Stimulated activated CD8-positive, alpha-beta memory T cell treated with anti-CD3 and anti-CD28 coated beads, Interleukin-2, amount 100 ng/mL, for 48 hours (primary cell): ENCODE measurements at places on chromosomes 13 and 19.

GRCh38 chr19:58325311-58326022, 1.3 kb upstream of the ZSCAN22 start:
- no peak for DNase-seq

- no peak for DNase-seq
Observed at GRCh38 chr19:55197528-55197927, 11.8 kb downstream of the PTPRH start.

- DNase-seq: no peak
Observed at GRCh38 chr19:20070691-20071090, 7.1 kb upstream of the ZNF90 start.

DNA sequence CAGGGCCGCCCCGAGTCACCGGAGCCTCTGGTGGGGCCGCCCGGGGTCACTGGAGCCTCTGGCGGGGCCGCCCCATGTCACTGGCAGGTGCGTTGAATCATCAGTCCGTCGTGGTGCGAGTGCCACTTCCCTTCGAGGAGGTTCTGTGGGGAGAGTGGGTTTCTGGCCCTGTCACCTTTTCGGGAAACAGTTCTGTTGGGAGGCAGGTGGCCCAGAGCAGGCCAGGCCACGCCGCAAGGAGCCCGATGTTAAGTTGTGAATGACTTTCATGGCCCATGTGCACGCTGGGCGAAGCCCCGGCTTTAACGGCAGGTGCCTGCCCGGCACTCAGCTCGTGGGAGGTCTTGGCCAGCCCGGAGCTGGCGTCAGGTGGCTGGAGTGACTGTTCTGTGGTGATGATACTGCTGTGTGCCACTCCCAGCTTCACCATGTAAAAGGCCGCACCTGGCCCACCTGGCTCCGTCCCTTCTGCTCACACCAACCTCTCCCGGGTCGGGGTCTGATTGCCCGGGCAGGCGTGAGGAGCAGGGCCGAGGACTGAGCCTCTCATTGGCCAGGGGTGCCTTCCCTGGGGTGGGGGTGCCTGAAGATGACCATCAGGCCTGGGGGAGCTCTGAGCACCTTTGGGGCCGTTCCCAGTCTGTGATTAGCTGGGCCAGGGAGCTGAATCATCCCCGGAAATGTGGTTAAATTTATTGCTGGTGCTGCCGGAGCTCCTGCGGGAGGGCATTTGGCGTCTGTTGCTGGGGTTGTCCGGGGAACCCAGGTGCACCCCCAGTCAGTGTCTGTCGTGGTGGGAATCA, 29.2 kb downstream of the CSNK1G2 start:
- DNase-seq: no peak

GRCh38 chr13:24270639-24271141, 38.7 kb upstream of the C1QTNF9 start:
- peak; percentile 36 for DNase-seq

DNA sequence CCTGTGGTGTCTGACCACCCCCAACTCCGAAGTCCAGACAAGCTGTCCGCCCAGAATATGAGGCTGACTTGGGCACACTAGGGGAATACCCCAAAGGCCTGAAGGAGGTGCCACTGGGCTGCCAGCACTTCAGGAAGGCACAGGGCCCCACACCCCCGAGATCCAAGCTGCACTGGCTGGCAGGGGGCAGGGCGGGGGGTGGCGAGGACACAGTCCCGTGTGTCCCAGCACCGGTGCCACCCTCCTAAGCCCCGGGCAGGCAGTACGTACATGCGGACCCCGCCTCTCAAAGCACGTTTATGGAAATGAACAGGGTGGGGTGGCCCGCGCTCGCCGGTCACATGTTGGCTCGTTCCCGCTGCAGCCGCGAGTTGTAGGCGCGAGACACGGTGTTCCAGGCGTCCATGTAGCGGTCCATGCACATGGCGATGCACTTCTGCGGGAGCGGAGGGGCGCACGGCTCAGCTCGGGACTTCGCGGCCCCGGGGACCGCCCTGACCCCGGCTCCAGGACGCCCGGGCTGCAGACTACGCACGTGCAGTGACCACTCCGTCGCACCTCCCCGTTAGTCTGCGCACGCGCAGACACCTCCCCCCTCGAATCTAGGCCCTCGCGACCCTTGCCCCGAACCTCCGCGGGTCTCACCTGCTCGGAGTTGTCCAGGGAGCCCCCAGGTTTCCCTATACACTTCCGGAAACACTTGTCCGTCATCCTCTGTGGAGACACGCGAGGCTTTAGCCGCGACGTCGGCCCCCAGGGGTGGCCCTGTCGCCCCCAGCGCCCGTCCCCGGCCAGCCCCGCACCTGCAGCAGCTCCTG, 566 bp downstream of the TIMM13 start:
- peak; percentile 23 for DNase-seq

DNA sequence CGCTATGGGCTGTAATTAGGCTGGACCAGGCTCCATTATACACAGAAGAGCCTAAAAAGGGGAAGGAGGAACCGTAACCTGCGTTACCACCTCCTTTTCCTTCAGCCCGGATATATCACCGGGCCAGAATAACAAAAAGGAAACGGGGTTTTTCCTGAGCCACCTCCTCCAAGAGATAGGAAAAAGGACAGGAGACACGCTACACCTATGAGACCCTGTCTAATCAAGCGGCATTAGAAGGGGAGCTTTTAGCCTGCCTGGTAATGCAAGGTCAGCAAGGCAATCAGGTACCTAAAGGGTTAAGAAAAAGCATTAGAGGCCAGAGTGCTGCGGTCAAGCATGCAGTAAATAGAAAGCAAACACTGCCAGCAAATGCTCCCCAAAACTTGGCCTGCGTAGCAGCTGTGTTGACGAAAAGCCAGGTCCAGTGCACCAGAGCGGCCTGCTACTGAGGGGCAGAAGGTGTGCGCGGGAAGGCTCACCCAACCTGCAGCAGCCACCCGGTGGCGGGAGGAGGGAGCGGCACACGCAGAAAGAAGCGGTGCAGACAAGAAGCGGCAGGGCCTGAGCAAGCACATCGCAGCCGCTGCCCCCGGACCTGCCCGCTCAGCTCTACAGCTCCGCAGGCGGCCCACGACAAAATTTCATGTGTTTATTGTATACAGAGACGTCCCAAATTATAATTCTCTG, 1466.1 kb downstream of the UQCRFS1 start:
- no peak for DNase-seq

GRCh38 chr13:38463048-38463447, 113.4 kb downstream of the UFM1 start:
- no peak for DNase-seq

GRCh38 chr19:34325981-34326787, 38.8 kb upstream of the GPI start:
- no peak for DNase-seq

DNA sequence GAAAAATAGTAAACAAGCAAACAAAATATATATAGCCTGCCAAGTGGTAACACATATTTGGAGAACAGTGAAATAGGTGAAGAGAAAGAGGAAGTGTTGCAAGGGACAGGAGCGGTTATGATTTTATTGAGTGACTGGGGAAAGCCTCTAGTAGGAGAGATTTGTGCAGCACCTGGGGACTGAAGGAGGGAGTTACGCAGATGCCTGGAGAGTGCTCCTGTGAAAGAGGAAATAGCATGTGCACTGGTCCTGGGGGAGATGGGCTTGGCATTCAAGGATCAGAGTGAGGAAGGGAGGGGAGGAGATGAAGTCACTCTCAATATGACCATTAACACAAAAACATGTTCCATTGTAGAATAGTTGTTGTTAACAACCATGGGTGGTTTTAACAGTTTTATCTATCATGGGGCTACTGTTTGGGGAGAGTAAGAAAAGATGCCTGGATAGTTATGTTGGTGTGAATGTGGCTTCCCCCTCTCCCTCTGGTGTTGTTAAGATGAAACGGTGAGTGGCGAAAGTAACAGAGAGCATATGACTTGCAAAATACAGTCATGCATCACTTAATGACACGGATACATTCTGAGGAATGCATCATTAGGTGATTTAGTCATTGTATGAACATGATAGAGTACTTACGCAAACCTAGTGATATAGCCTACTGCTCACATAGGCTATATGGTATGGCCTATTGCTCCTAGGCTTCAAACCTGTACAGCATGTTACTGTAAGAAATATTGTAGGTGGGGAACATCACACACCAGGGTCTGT, 251.7 kb upstream of the ARGLU1 start:
- DNase-seq: no peak

GRCh38 chr19:4267901-4268815, 10.9 kb upstream of the SHD start:
- no peak for DNase-seq

GRCh38 chr13:40087091-40088002, 431.9 kb downstream of the COG6 start:
- no peak for DNase-seq

GRCh38 chr19:28331596-28331995, 881.4 kb downstream of the UQCRFS1 start:
- no peak for DNase-seq

DNA sequence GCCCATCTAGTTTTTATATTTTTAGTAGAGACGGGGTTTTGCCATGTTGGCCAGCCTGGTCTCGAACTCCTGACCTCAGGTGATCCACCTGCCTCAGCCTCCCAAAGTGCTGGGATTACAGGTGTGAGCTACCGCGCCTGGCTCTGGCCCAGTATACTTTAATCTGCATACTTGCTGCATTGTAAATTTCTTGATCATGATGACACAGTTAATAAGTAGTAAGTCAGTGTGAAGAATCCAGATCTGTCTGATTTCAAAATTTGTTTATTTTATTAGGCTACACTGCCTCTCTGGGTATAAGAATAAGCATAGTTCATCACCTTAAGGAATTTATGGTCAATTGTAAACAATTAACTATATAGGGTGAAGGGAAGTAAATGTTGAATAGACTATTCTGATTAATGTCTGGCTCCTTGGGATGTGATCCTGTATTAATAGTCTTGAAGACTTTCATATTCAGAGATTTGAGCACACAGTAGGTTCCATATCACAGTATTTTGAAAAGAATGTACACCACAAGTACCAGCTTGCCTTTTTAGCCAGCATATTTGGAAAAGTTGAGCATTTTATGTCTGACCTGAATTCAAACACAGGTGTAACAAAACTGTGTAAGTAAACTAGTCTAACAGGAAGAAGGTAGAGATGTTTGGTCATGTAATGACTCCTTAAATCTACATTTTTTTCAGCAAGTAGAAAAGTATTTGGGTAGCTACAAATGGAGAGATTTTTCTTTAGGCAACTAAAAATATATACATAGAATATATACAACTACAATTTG, 7.4 kb downstream of the ARHGAP35 start:
- DNase-seq: no peak

- DNase-seq: no peak
Observed at GRCh38 chr19:4372165-4373012, 28.0 kb downstream of the SH3GL1 start.

DNA sequence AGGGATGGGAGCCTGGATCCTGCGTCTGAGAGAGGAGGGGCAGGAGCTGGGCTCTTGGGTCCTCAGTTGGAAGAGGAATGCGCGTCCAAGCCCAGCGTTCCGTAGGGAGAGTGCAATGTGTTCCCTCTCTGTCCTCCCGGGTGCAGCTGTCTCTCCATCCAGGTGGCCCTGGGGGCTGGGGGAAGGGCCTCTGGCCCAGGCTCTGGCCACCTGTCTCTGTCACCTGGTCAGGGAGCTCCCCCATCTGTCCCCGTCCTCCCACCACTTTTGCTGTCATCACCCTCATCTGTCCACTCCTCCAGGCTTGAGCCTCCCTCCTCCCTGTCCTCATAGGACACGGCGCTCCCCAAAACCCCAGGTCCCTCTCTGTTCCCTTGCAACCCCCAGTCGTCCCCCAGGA, 3.7 kb upstream of the SBK2 start:
- no peak for DNase-seq

DNA sequence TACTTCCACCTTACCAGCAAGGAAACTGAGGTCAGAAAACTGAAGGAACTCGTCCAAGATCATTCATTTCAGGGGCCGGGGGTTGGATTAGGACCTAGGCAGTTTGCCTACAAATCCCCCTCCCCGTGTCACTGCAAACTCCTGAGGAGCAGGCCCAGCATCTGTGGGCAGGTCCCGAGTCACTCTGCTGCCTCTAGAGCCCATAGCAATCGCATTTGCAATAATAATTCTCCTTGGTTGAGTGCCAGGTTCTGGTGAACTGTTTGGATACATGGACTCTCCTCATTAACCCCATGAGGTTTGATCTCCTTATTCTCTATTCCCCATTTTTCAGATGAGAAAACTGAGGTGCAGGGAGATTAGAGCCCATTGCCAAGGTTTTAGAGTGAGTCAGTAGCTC, 903 bp downstream of the PIN1 start:
- DNase-seq: no peak

- DNase-seq: no peak
Observed at GRCh38 chr19:44745341-44745831, 3.1 kb upstream of the BCL3 start.

- no peak for DNase-seq
Observed at GRCh38 chr13:31946091-31946770, 85.3 kb upstream of the FRY start.

DNA sequence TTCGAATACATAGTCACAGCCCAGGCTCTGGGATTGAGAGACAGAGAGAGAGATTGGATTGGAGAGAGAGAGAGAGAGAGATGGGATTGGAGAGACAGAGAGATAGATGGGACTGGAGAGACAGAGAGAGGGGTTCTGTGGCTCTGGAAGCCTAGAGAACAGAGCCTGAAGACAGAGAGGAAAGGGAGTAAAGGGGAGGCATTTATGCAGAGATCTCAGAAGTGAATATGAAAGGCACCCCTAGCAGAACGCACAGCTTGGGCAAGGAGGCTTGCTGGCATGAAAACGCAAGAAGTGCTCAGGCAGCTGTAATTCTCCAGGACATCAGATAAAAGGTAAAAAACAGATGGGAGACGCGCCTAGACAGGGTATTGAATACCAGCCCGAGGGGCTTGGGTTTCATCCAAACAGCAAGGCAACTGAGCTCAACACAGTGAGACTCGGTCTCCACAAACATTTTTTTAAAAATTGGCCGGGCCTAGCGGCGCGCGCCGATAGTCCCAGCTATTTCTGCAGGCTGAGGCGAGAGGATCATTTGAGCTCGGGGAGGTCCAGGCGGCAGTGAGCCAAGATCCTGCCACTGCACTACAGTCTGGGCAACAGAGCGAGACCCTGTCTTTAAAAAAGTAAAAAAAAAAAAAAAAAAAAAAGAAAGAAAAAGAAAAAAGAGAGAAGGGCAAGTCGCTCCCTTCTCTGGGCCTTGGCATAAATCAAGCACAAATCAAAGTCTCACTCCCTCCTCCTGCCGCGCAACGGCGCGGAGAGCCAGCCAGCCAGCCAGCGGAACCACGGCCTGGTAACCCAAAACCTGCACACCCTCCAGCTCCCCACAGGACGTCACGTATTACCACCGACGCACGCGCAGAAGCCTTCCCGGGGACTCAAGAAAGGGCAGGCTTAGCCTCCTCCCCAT, 774 bp upstream of the PPP2R1A start:
- no peak for DNase-seq

DNA sequence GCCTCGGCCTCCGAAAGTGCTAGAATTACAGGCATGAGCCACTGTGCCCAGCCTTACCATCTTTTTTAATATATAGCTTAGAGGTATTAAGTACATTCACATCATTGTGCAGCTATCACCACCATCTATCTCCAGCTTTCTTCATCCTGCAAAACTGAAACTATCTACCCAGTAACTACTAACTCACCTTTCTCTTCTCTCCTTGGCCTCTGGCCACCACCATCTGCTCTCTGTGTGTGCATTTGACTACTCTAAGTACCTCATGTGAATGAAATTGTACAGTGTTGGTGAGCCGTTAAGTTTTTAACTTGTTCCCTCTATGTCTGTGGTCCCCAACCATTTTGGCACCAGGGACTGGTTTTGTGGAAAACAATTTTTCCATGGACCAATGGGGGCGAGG, 56.1 kb downstream of the CDK8 start:
- DNase-seq: no peak

- DNase-seq: no peak
Observed at GRCh38 chr13:59326717-59327116, 837.0 kb downstream of the DIAPH3 start.
